ENCODE measurements at places on chromosomes 16 and 17.

- peak; percentile 4 for DNase-seq
Measured at GRCh38 chr17:64615028-64615677, 47.0 kb downstream of the SMURF2 start.

DNA sequence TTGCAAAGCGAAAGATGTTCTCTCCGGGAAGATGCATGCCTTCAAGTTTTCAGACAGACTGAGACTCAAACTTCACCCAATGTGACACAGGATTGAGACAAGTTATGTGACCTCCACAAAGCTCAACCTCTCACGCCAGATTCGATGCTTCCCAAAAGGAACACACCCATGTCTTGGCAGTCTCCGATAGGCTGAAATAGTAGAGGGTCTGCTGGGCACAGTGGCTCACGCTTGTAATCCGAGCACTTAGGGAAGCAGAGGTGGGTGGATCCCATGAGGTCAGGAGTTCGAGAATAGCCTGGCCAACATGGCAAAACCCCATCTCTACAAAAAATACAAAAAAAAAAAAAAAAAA is 22.1 kb downstream of the ZFHX3 start:
- no peak for DNase-seq

GRCh38 chr17:7204336-7204735 is 15.3 kb downstream of the DLG4 start:
- DNase-seq: no peak

DNA sequence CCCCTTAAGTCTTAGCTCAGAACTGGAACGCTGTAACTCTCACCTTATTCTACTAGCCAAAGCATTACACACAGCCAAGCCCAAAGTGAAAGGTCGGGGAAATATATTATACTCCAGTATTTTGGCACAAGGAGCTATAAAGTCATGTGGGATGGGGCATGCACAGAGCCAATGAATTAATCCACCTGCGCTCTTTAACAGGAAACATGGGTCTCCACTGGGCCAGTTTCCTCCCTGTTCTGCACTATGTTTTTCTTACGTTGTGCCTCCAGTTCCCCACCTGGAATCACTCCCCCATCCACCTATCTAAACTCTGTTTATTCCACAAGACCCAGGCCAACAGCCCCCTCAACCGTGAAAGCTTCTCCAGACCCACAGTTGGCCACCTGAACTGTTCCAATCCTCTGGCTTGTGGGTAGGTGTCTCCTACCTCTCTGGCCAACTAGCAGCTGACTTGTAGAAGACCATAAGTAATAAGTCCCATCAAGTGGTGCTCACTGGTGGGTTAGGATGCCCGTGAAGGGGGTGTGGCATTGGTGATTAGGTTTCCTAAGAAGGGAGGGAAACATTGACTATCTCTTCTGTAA is 286.9 kb downstream of the NPIPA8 start:
- no peak for DNase-seq

DNA sequence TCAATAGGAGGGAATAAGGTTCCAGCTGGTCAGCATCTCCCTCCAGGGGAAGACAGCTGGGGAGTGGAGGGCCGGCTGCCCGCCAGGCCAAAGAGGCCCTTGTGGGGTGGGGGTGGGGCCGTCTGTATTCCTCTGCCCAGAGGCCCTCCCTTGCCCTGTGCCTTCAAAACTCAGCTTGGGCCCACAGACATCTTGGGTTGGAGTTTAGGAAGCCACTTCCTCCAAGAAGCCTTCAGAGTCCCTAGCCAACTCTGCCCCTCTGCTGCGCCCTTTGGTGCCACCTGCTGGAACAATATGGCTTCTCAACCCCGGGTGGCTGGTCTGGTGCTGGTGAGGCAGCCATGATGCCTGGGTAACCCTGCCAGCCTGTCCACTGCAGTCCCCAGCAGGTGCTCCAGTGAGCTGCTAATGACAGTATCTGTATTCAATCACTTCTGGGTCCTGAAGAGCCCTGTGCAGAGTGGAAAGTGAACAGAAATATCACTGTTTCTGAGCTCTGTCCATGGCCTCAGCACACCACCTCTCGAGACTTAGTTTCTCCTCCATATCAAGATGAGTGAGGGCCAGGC is 16.7 kb downstream of the HSD11B2 start:
- DNase-seq: no peak

- DNase-seq: peak; percentile 53
Measured at GRCh38 chr16:1980030-1980769, 1.1 kb downstream of the NOXO1 start.

DNA sequence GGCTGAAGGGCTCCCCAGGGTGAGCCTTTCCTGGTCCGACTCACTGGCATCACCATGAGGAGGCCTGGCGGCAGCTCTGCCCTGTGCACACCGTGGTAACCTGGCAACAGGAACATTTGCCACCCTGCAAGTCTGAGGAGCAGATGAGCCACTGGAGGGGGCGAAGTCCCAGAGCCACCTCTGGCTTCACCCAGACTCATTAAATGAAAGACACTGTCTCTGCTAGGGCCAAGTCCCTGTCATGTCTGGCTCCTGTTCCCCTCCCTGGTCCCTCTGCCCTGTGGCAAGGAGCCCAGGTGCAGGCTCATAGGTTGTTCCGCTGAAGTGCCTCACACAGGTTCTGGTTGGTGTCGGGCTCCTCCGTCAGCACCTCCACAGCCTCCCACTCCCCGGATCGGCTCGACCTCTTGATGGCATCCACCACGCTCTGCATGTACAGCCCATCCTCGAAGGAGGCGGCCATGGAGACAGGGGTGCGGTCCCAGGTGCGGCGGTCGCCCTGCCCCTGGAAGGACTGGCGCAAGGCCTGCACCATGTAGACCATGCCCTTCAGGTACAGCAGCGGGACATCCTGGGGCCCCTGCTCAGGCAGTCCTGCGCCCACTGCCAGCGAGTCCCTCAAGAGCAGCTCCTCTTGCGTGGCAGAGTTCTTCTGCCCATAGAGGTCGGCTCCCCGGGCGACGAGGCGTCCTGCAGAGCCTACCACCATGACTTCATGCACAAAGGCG is 8.4 kb downstream of the C16orf86 start:
- DNase-seq: peak; percentile 13

GRCh38 chr17:29573558-29573869 is 5.0 kb downstream of the TP53I13 start:
- no peak for DNase-seq

DNA sequence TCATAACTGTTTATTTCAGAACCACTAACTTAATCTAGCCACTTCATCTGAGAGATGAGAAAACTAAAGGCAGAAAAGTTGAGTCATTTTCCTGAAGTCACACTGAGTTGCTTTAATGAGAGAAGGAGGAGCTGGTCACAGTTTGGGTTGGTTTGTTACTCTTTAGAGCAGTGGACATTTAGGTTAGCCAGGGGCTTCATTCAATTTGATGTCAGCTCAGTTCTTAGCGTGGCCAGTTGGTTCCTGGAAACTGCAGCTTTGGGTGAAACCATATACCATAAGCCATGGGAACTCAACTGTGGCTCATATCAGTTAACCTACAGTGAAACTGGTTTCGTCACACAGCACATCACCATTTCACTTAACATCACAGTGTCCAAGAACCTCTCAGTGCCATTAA is 59.2 kb upstream of the ADORA2B start:
- DNase-seq: no peak

GRCh38 chr17:17305281-17305801 is 2.2 kb downstream of the NT5M start:
- DNase-seq: peak; percentile 53

GRCh38 chr17:15465045-15465701 is 2.2 kb downstream of the CDRT4 start:
- DNase-seq: no peak

DNA sequence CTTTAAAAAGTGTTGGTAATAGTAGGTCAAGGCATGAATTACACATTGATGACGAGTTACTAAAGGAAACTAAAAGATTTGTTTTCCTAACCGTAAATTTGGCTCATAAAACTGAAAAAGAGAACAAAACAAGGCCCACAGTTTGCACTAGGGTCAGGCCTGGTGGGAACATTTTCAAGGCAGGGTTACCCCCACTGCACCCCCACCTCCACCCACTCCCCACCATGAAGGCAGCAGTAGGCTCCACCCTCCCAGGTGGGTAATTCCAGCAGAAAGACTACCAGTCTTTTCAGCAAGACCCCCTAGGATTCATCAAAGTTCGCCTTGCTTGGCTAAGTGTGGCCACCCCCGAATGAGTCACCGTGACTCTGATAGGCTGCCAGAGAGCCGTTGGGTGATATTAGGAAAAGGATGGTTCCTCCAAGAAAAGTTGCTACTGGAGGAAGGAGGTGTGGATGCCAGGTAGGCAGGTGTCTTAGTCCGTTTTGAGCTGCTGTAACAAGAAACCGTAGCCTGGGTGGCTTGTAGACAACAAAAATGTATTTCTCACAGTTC is 8.6 kb downstream of the DNAAF1 start:
- DNase-seq: no peak

- no peak for DNase-seq
Measured at GRCh38 chr17:61968757-61969156, 41.0 kb upstream of the INTS2 start.

- DNase-seq: no peak
Measured at GRCh38 chr16:50718761-50719400, 23.0 kb upstream of the CYLD start.

DNA sequence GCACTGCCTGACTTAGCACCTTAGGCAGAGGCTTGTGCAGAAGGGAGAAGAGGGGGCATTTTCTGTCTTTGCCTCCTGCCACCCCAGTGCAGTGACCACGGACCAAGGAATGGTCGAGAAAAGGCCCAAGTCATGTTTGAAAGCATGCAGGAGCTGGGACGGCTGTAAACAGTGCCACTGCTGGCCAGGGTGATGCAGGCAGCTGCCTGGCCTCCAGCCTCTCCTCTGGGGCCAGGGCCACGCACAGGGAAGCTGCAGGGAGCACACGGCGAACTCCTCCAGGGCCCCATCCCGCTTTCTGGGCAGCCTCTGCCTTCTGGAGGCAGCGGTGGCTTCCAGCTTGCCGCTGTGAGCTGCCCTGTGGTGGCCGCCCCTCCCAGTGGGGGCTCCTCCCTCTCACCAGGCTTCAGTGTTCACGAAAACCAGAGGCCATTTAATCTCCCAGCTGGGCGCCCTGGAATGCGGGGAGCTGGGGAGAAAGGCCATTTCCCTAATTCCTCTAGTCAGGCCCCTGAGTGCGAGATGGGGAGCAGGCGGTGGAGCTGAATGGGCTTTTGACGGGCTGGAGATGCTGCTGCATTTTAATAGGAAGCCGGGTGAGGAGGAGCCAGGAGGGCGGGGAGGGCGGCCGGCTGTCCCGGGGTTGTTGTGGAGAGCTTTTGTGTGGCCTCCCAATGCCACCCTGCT is 28.7 kb upstream of the DNAI2 start:
- DNase-seq: no peak

- no peak for DNase-seq
Measured at GRCh38 chr16:54015147-54015546, 271.4 kb downstream of the IRX3 start.

GRCh38 chr16:87392821-87393679 is 914 bp downstream of the MAP1LC3B start:
- DNase-seq: peak; percentile 6

- no peak for DNase-seq
Measured at GRCh38 chr16:51268237-51268636, 117.2 kb upstream of the SALL1 start.

DNA sequence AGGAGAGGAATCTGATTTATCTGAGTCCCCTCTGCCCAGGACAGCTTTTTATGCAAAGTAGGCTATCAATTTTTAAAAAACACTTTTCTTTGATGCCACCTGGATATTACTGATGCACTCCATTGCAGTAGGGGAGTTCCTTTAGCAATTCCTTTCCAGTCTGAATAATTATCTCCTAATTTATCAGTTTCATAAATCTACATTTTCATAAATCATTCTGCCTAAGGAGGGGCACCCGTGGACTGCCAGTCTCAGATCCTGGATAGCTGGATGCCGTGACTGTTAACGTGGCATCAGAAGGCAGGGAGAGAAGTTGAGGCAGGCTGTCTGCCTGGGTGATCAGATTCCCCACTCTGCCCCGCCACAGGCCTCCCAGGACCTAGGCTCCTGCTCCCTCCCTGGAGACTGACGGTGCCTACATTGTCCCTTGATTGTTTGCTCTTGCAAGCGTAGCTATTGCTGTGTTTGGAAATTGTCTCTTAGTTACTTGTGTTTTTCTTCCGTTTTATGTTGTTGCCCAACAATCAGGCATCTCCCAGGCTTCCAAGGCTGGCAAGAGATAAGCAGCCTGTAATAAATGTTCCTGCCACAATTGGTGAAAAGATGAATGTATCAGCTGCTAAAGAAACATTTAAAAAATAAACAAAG is 75.2 kb downstream of the KATNIP start:
- DNase-seq: no peak

- DNase-seq: no peak
Measured at GRCh38 chr16:28166394-28167208, 45.2 kb downstream of the XPO6 start.

GRCh38 chr17:81582341-81582740 is 30.2 kb upstream of the FAAP100 start:
- DNase-seq: no peak

- no peak for DNase-seq
Measured at GRCh38 chr17:42106009-42106408, 6.5 kb downstream of the DHX58 start.

GRCh38 chr17:42202696-42203095 is 8.4 kb upstream of the GHDC start:
- no peak for DNase-seq

DNA sequence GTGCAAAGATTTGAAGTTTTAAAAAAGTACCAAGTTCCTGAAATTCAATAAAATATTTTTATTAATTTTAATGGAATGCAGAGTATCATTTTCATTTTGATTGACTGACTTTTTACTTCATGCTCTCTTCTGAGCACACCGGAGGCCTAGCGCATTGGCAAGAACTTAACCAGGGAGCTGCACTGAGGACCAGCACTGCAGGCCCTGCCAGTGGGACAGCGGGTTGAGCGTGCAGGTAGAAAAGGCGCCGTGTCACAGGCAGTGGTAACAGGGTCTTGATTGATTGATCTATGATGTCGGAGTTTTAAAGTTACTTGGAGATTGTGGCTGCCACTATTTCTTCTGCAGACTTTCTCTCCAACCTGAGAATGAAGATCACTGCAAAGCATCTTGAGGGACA is 43.7 kb downstream of the WDR45B start:
- no peak for DNase-seq

DNA sequence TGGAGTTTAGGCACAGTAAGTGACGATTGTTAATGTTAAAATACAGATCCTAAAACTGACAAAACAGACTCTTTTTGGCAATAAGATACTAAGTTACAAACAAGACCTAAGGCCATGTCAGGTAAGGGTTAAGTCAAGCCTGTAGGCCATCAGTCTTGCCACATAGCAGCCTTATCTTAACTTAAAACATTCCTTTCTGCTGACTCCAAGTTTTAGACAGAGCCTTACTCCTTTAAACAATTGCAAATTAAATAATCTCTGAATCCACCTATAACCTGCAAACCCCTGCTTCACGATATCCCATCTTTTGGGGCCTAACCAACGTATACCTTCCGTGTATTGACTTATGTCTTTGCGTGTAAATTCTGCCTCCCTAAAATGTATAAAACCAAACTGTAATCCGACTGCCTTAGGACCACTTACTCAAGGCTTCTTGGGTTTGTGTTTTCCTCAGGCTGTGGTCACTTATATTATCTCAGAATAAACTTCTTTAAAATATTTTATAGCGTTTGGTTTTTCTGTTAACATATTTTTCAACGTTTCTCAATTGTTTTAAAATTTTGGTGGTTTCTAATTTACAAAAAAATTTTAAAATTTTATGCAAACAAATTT is 64.4 kb downstream of the EFCAB5 start:
- DNase-seq: no peak

- no peak for DNase-seq
Measured at GRCh38 chr16:86893506-86893905, 315.2 kb downstream of the FOXL1 start.
